Activated CD4-positive, alpha-beta T cell treated with anti-CD3 and anti-CD28 coated beads for 4 hours (primary cell): ENCODE measurements at places on chromosomes 7 and 10.

DNA sequence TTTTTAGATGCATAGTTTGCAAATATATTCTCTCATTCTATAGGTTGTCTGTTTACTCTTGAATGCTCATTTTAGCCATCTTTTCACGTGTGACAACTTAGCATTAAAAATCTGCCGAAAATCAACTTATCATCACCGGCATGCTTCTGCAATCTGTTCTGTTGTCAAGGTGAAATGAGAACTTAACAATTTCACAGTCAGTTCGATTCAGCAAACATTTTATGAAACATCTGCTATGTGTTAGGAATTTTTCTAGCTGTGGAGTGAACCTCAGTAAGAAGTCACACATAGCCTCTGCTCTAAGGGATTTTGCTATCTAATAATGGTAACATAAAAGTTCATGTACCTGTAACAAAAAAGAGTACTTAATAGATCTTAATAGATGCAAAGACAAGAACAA is 256.1 kb downstream of the ZWINT start:
- DNase-seq = no peak

GRCh38 chr10:49356944-49357343 is 38.9 kb downstream of the DRGX start:
- no peak for DNase-seq

- DNase-seq = no peak
These were observed 28.7 kb downstream of the PDZD8 start for GRCh38 chr10:117346574-117346973.

DNA sequence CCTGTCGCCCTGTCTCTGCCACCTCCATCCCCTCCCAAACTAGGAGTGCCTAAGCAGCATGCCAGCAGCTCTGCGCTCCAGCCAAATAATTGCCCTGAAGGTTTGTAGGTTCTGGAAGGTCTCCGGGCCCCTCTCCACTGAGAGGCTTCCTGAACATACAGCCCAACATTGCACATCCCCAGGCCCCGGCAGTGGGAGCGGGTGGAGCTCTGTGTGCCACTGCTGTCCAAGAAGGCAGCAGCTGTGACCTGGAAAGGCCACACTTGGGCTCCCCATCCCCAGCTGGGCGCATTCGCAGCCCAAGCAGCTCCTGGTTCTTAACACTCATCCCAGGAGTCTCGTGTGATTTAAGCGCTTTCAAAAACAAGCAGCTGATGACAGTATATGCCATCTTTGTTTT is 95.7 kb downstream of the COL13A1 start:
- DNase-seq = no peak

DNA sequence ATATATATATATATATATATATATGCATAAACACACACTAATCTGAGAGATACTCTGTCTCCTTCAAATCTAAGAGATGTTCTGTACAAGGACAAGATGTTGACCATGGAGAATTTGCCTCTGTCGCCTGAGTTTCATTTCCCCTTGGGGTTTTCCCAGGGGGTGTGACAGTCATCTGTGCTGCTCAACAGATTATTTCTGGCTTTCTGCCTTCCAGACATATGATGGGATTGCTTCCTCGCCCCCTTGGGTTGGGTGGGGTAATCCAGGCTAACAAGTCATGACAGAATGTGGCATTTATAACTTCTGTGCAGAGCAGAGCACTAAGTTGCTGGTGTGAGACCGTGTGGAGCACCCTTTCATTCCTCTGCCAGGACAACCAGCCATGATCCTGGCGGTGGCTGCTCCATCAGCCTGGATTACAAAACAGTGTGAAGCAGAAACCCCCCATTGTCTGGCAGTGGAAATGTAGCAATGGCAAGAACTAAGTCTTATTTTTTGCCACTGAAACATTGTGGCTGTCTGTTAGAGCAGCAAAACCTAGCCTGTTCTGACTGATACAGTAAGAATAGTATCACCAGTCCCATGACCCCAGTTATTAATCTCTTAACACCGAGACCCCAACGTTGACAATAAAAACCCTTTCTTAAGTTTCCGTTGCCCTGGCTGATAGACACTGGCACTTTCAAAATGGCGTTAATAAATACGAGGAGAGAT is 13.7 kb upstream of the USP6NL start:
- DNase-seq = no peak

- DNase-seq = no peak
These were observed 278.6 kb upstream of the HABP2 start for GRCh38 chr10:113274176-113274829.

- no peak for DNase-seq
These were observed 407.7 kb downstream of the SH2D4B start for GRCh38 chr10:80945264-80945880.

DNA sequence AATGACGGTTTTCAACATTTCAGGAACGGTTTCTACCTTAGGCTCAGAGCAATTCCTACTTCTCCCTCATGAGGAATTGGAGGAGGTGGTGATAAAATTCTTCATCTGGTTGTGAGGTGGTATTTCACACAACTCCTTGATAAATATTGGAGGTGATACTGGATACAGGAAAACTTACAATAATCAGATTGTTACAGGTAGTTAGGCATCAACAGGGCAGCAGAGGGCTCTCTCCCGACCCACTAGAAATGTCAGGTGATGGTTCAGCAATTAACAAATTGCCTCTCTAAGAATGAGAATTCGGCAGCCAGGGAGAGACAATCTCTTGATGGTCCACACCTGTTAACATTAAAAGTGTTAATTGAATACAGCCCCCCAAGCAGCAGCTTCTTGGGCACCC is 22.6 kb downstream of the ZNF786 start:
- no peak for DNase-seq

DNA sequence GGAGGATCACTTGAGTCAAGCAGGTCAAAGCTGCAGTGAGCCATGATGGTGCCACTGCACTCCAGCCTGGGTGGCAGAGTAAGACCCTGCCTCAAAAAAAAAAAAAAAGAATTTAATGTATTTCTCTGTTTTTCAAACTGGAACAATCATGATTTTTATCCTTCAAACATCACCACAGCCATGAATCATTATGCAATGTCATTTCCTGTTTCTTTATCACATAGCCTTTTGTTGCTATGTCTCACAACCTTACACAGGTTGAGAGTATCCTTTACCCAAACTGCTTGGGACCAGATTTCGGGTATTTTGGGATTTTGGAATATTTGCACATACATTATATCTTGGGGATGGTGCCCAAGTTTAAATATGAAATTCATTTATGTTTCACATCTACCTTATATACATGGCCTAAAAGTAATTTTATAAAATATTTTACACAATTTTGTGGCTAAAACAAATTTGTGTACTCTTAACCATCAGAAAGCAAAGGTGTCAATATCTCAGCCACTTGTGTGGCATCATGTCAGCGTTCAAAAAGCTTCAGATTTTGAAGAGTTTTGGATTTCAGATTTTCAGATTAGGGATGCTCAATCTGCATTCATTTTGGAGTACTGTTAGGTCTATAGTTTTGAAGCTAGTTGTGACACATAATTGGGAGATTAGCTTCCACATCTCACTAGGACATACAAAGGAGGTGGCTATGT is 8.2 kb downstream of the NT5C3A start:
- no peak for DNase-seq

GRCh38 chr7:151831606-151832005 is 45.3 kb downstream of the PRKAG2 start:
- no peak for DNase-seq

GRCh38 chr7:156892081-156892800 is 742 bp downstream of the LMBR1 start:
- peak; percentile 73 for DNase-seq

DNA sequence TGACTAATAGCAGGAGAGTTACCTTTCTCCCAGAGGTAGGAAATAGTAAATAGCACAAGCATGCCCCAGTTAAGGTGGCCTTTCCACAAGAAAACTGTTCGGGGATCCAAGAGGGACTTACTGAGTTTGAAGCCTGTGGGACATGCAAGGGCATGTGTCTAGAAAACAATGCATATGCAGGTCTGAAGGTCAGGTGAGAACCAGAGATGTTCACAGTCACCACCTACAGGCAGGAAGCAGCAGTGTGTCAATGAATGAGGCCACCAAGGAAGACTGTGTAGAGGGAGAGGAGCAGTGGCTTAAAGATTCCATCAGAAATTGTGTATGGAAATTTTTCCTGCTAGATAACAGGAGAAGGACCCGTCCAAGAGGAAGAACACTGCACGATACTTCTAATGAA is 66.0 kb downstream of the CALD1 start:
- no peak for DNase-seq

DNA sequence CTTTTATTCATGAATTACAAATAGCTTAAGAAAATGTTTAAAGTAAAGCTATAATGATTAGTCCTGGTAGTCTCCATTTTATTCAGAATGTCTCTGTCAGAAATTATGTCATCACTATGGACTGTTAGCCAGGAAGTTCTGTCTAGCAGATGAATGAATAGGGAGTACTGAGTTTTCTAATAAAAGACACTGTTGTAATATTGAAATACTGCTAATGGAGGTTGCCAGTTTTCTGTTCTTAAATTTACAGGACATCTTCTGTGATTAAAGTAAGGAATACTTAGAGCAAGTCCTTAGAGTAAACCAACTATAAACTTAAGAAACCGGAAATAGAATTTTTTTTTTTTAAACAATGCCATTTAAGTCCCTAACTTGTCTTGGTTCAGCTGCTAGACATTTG is 309.8 kb downstream of the ADK start:
- DNase-seq = no peak

DNA sequence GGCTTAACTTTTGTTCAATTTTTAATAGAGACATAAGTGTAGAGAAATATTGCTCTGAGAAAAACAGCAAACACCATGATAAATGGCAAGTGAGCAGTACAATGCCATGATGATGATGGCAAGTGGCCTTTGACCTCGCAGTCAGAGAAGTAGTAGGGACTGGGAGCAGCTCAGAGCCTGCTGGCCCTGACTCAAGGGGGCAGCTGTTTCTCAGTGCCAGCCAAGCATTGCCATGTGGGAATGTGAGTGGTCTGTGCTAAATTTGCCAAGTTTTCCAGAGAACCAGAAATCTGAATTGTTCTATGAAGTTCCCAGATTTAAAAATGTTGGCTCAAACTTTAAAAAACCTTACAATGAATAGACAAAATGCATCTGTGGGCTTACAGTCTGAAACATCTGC is 187.9 kb downstream of the BICC1 start:
- no peak for DNase-seq

DNA sequence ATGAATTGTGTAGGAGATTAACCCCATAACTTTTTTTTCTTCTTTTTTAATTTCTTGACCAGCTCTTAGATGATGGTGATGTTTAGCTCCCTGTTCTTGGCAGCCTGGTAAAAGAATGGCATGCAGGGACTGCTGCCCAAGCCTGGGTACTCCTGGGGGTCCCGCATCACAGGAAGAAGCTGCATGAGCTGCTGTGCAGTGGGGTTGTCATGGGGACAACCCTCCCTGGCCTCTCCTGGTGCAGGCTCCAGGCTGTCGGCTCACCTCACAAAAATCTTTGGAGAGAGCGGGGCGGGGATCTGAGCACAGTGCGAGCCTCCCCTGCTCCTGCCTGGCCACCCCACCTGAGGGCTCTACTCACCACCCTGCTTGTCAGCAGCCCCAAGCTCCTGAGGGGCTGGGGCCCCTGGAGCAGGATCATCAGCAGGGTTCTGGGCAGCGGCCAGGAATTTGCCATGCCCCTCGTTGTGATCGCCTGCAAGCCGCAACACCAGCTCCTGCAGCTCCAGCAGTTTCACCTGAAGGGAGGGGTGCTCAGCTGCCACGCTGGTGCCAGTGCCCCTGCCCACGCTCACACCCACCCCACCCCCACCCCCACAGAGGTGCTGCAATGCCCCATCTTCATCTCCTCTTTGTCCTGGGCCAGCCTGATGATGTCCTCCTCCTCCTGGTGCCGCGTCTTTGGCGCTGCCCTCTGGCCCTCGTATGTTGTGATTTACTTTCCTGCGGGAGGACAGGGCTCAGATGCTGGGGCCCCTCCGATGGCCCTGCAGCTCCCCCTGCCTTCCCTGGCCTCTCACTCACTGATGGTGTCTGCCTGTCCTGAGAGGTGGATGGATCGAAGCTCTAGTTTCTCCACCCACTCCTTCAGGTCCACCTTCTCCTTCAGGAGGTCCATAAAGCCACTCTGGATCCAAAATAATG is 15.5 kb upstream of the MTPAP start:
- DNase-seq = no peak

DNA sequence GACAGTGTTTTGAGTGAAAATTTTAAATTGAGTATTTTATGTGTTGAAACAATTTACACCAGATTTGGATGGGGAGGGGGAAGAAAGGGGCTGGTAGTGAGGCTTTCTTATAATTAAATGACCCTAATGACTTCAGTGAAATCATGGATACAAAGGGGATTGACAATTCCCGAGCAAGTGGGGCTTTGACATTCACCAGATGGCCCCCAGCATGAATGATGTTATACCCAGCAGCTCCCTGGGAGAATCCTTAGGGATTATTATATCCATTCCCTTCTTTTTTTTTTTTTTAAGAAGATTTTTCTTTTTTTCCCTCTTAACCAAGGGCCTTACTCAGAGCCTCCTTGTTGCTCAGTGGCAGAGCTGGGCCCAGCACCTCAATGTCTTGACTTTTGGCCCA is 17.9 kb downstream of the PLPP4 start:
- DNase-seq = no peak

DNA sequence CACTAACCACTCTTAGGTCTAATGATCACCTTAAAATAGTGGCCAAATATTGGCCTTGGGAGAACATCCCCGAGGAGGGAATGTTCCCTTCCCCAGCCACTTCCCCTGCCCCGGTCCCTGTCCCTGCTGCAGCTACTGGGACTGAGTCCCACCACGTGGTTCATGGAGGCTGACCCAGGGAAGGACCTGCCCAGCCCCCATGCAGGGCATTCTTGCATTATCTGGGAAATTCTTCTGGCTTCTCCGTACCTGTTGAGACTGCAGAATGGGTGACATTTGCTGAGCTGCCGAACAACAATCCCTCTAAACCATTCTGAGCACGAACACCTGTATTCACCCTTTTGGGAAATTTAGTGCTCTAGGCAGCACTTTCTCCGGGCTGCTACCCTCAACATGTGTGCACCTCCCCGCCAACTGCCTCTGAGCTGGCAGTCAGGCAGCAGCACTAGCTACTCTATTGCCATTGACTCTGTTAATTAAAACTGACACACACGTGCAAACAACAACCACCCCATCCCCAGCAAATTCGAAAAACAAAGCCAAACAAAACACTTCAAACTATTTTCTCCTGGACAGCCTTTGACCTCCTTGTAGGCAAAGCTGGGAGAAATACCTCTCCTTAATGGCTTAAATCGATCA is 567.4 kb upstream of the MKI67 start:
- no peak for DNase-seq

DNA sequence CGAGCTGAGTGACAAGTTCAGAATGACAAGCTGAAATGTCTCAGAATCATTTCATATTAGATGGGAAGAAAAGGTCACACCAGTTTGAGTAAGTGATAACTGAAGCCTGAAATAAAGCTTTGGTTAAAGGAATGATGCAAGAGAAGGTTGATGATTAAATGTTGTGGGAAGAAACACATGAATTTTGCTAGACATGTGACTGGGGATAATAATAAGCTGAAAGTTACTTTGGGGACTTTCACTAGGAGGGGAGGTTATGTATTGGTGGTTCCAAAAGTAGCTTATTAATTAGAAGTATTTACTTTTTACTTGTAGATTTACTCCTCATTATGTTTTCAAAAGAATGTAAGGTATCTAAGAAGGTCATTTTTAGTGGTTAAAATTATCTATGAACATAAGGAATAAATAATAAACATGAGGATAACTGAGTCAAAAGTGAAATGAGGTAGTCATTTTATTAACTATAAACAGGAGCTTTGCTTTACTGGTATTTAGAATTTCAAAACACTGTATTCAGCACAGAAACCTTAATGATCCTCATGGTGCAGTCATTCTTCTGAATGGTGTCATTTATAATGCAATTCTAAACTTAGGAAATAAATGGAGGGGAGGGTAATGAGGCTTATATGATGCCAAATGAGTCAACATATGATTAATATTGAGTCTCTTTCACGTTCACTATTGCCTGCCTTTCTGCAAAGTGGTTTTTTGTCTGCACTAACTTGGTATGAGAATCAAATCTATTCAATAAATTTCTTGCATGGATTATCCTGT is 63.7 kb downstream of the PRKG1 start:
- DNase-seq = no peak
